ENCODE measurements at places on chromosomes 6 and 20.

DNA sequence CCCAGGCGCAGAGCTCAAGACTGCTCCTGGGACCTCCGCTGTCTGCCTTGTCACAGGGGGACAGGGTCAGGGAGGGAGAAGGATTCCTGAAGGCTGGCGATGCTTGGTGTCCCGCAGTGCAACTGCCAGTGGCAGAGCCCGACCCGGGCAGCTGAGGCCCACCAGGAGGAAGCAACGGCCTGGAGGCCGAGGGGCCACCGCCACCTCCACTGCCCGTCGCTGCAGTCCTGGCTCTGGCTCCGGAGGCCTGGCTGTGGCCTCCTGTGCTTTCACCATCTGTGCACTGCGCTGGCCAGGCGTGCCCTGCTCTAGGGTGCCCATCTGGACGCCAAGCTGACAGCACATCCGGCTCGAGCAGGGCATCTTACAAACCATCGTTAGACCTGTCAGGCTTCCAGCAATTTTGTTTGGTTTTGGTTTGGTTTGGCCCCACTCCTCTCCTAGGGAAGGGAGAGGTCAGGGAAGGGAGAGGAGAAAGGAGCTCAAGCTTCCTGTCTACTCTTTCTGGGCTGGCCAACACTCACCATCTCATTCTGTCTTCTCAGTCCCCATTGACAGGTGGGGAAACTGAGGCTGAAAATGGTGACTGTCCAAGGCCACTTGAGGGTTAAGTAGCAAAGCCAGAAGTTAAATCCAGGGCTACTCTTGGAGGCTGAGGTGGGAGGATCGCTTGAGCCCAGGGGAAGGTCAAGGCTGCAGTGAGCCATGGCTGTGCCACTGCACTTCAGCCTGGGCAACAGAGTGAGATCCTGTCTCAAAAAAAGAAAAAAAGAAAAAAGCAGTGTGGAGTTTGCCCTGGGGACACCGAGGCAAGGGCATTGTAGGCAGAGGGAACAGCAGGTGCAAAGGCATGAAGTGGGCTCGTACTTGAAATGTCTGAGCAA, 37.7 kb upstream of the NOL4L start:
- DNase-seq: no peak

DNA sequence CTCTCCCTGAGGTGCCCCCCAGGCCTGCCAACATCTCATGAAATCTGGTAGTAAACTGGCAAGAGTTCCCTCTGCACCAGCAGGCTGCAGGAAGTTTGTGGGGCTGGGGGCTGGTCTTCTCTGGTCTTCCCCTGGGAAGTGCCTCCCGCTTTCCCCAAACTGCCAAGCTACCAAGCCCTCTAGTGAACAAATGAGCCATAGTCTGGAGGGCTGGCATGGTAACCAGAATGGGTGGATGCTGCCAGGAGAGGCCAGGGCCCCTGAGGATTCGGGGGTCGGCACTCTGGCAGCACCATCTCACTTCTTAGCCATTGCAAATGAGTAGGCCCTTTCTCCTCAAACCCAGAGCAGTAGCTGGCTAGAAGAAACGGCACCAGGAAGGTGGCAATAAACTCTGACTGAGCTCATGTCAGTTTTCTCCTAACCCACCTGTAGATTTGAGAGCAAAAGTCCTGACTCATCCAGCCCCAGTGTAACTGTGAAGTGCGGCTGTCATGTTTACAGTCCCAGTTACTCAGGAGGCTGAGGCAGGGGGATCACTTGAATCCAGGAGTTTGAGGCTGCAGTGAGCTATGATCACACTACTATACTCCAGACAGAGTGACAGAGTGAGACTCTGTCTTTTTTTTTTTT, 35.9 kb downstream of the ZC3H12D start:
- no peak for DNase-seq

DNA sequence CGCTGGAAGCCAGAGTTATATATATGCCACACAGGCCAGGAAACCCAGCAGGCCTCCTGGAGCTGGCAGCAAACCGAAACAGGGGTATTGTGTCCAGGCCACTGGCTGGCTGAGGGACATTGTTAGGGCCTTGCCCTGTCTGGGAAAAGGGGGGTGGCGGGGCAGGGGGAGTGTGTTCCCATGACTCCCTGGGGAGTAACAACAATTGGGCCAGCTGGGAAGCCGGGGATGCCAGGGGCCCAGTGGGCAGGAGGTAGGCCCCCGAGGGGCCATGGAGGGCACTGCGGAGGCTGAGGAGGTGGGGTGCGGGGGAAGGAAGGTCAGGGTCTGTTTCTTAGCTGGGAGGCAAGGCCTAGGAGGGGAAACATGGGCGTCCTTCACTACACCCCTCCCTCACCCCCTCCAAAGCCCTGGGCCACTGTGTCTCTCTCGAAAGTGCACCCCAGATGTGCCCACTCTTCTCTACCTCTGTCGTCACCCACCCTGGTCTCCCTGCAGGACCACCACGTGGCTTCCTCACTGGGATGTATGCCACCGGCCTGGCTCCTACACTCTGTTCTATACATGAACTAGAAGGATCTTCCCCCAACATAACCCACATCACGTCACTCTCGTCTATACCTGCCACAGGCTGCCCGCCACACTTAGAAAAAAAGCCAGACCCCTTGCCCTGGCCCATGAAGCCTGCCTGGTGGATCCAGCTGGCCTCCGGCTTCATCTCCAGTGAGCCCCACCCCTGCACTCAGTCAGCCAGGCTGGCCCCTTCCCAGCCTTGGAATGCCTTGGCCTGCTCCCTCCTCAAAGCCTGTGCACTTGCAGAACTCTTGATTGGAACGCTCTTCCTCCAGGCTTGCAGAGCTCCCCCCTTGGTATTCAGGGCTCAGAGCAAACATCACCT, 7.8 kb upstream of the E2F1 start:
- no peak for DNase-seq

DNA sequence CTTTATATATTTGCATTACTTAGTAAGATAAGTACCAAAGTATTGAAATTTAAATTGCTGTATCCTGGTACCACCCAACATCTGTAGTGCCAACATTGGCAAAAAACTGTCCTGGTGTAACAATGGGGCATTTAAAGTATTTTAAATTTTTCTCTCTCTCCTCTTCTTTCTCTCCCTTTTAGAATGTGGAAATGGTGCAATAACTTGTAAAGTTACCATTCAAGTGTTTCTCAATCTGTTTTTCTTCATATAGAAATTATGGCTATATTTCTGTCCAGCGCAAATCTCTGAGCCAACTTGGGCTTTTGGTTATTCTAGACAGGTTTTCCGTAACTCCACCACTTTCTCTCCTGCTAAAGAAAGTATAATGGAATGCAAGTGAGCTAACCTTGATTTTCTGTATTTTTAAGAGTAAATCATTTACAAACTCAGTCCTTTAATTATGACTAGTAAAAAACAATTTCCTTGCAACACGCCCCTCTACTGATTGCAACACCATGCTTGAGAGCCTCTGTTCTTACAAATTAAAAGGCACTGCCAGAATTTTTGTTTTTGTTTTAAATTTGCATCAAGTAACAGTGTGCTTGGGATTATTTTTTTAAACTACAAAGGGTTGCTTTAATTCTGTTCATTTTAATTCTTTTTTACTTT, 324.2 kb upstream of the CITED2 start:
- DNase-seq: no peak

DNA sequence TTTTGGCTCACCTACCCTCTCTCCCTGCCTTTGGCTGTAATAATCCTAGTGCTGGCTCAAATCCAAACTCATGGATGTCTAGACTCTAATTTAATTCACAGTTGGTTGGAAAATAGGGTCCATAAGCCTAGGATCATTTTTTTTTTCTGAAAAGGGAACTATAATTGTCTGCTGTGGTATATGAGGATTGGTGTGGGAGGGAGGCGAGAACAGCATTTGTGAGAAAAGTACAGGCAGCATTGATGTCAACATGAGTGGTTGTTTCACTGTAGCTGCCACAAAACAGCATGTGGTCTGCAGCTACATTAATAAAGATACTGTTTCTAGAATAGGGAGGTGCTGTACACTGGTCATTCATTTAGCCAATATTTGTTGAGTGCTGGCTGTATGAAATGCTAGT, 18.6 kb upstream of the POLR1H start:
- DNase-seq: no peak

DNA sequence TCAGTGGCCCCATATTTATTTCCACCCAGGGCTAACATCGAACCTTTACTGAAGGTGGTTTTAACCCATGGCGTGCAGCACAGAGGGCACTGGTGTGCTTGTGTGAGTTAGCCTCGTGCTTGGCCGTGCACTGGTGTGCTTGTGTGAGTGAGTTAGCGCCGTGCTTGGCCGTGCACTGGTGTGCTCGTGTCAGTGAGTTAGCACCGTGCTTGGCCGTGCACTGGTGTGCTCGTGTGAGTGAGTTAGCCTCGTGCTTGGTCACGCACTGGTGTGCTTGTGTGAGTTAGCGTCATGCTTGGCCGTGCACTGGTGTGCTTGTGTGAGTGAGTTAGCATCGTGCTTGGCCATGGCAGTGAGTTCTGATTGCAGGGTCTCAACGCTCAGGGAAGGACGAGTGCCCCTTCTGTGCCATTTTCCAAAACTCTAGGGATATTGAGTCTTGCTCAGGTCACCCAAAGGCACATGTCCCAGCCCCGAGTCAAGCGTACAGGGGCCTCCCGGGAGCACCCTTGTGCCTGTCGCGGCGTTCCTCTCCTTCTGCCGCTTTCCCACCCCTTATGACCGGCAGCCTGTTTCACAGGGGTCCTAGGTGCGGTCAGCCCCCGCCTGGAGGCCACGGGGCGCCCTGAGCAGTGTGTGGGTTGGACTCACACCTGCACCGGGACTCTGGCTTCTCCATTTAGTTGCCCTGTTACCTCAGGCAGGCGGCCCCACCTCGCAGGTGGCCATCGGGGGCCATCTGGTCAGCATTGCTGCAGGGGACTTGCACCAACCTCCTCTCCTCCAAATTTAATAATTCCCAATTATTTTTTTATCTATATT, 399.1 kb downstream of the CDH4 start:
- no peak for DNase-seq

DNA sequence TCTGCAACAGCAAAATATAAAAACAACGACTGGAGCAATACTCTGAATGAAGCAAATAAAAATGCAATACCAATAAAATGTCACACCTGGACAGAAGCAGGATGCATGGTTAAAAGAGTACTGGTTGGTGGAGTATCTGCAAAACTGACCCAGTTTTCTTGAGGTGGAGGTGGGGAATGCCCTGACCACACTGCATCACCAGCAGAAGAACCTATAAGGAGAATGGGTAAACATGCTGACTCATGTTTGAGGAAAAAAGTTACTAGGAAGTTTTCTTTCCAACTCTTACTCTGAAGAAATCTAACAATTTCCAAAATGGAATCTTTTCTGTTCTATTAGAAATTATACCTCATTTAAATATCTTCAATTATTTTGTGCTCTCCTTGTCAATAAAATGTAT, 43.6 kb downstream of the REPS1 start:
- DNase-seq: no peak

GRCh38 chr6:132950566-132950965, 136.2 kb downstream of the RPS12 start:
- DNase-seq: no peak

DNA sequence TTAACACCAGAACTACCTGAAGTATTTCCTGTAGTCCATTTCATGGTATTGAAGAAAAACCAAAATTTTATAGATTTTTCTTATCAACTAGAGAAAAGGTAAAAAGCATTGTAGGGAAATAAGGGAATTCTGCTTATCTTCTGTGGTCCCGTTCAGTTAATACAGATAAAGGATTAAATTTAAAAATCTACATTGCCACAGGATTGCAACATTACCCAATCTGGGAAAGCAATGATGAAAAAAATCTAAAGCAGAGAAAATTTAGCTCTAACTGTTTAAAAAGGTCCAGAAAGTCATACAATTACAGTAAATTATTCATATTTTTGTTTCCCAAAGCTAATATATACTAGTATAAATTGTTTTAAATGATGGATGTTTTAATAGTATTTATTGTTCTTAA, 18.0 kb downstream of the POLH start:
- DNase-seq: no peak

DNA sequence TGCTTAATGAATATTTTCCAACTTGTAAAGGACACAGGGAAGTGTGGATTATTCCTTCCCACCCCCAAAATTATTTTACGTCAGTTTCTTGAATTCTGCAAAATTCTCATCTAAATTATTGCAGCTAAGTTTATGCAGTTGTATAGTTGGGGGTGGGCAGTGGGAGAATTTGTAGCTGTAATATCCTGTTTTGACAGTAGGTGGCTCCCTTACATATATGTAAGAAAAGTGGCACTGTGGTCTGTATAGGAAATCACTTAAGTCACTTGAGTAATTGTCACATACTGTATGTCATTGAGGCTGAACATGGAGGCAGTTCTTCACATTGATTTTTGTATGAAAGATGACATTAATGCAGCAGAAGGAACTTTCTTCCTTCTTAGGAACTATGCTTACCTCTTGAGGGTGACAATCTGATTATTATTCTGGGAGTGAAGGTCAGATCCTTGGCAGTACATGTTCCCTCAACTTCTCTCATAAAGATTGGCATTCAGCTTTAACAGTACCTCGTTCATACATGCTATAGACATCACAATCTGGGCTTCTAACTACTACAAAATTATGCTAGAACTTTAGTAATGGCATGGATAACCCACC, 14.6 kb upstream of the CFAP206 start:
- no peak for DNase-seq

GRCh38 chr6:15654250-15654649, 8.6 kb downstream of the DTNBP1 start:
- no peak for DNase-seq

DNA sequence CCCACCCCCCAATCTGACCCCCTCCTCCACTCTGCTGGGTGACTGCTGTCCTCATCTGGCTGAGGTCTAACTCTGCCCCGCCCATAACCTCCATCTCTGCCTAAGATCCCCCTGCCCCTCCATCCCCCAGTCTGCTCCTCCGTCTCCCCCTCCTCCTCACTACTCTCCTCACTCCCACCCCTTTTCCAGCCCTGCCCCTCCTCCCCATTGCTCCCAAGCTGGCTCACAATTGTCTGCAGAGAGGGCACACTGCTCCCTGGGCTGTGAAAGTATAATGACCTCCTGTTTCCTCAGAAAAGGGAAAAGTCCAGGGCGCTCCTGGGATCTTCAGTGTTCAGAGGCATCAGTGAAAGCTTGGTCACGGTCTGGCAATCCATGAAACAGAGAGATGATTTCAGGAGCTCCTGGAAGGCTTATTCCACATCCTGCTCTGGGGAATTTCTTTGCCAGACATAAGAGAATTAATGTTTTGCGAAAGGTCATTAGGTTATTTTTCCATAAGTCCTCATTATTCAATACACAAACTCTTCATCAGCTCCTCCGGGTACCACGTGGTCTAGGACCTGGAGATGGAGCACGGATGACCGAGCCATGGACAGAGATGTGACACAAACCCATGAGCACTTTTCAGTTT, 21.5 kb downstream of the CST5 start:
- no peak for DNase-seq

DNA sequence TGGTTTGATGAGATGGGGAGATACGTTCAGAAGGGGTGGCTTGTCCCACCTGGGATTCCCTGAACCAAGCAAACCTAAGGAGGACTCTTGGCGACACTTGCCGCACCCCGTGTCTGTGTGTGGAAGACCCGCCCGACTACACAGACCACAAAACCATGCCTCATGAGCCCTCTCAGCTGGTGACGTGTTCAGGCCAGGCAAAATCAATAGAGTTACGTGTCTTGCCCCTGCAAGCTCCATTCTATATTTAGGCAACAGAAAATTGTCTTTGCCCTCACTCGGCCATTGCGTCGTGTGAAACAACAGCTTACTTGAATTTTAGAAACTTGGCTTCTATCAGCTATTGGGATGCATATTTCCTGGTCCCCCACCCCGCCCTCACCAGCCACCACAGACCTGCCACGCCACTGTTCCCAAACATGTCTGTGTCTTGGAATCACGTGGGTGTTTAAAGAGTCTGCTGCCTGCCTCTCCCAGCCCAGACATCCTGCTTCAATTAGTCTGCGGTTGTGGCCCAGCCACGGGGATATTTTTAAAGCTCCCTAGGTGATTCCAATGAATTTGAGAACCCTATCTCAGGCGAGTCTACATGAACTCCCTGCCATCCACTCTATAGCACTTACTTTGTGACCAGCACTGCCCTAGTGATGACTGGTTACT, 279.2 kb upstream of the EXOC2 start:
- DNase-seq: no peak

Measured in stimulated activated CD8-positive, alpha-beta memory T cell treated with anti-CD3 and anti-CD28 coated beads, Interleukin-12 subunit alpha, Interleukin-12 subunit beta, amount 100 ng/mL, for 4 hours (primary cell).